GM04504 (cell line): ENCODE measurements at places on chromosomes 4 and X.

DNA sequence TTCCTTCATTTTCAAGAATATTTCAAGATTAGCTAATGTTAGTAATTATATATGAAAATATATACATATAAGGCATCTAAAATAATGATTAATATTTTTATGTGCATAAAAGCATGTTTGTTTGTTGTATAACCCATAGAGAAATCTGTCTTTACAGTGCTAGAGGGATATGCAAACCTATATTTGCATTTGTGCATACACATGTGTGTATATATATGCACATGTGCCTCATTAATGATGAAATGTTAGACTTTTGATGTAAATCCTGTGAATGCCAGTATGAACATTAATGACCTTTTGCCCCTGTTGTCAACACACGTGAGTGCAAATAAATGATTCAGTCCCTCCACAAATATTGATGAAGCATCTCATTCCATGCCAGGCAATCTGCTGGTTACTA is 197.9 kb downstream of the ARHGAP10 start:
- DNase-seq: no peak

GRCh38 chr4:165799384-165799815 is 73.6 kb upstream of the TLL1 start:
- DNase-seq: no peak

- DNase-seq: no peak
Observed at GRCh38 chr4:44845309-44845708, 119.0 kb upstream of the GNPDA2 start.

- DNase-seq: no peak
Observed at GRCh38 chrX:74534569-74535038, 79.8 kb downstream of the RLIM start.

DNA sequence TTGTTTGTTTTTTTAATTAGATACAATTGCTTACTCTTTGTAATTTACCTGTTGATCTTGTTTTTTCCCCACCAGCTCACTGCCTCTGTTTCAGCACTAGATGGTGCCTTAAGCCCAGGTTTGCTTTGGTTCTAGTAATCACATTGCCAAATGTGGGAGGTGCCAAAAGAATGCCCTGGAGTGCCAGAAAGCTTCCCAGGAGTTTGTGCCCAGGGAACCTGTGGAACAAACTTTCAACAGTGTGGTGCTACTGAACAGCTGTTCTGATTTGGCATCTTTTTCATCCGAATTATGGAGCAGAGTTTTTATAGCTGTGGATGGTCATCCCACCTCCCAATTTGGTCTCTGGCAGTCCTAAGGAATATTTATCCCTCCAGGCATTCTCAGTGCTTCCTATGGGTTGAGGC is 1000.7 kb downstream of the STIM2 start:
- DNase-seq: no peak
